ENCODE measurements at places on chromosomes 2 and 18.
A peak's percentile ranks its signal among the peaks of the same experiment; 100 is the strongest.

DNA sequence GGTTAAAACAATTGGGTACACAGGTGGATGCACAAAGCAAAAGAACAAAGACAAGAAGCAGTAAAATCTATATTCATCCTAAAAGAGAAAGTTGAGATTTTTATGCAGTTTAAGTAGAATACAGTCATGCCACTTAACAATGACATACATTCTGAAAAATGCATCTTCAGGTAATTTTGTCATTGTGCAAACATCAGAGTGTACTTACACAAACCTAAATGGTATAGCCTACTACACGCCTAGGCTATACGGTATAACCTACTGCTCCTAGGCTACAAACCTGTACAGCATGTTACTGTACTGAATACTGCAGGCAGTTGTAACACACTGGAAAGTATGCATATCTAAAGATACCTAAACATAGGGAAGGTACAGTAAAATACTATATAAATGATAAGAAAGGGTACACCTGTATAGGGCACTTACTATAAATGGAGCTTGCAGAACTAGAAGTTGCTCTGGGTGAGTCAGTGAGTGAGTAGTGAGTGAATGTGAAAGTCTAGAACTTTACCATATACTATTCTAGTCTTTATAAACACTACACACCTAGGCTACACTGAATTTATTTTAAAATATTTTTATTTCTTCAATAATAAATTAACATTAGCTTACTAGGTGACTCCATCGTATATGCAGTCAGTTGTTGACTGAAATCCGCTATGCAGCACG, 132.9 kb downstream of the BARD1 start:
- ATAC-seq = no peak

DNA sequence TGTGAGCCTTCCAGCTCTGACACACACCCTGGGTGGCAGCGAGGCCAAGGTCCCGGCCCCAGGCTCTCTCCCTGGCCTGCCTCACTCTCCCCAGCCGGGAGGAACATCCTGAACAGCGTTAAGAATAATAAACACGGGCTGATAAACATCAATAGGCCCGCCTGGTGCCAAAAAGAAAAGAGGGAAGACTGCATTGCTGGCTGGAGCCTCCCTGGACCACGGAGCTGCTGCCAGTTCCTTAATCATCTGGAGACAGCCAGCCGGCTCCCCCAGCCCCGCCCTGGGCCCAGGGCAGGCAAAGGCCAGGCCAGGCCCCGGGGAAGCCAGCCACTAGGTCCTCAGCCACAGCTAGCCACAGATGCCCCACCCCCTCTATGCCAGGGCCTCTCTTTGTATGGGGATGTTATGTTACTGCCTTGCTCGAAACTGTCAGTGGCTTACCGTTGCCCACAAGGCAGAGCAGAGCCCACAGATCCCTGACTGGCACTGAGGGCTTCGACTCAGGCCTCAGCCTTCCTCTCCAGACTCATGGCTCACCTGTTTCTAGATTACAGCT, 293.7 kb downstream of the DYSF start:
- ATAC-seq = peak; percentile 73

DNA sequence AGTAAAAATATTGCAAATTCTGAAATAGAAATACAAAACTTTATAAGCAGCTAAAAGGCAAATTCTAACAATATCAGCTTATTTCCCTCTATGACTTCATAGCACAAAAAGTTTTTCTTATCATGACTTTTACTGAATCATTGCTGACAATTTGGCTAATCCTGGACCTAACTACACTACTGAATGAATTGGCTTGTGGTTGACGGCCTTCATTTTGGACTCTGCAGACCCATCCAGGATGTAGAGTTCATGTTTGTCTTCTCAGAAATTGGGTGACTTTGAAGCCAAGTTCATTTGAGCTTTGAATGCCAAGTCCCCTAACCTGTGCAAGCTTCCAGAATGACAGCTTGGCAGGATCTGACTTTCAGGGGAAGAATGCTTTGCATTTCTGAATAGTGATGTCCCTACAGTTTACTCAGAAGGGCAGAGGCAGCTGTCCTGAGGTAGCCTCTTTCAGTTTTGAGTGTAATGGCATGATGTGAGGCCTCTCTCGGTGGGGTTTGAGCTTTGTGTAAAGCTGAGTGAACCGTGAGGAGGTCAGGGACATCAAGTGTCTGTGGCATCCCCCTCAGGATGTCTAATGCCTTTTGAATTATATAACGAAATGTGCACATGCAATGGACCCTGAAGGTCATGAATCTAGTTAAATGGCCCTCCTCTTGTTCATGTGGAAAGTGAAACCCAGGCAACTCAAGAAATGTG, 48.0 kb downstream of the EFEMP1 start:
- ATAC-seq = no peak

DNA sequence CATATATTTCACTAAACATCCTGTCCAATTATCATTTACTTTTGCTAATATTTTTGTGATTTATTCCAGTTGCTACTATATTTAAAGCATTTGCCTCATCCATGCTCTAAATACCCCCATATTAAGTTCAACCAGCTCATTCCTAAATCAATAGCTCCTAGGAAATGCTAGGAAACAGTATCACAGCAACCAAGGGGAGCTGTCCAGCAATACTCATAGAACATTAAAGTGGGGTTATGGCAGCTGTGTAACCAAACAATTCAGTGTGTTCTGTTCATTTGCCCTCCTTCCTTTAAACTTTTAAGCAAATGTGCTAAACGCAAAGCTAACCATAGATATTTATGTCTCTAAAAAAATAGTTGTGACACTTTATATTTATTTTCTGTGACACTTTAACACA, 41.1 kb downstream of the ACVR1C start:
- ATAC-seq = no peak

- no peak for ATAC-seq
Observed at GRCh38 chr18:74389991-74390390, 67.1 kb downstream of the DIPK1C start.

DNA sequence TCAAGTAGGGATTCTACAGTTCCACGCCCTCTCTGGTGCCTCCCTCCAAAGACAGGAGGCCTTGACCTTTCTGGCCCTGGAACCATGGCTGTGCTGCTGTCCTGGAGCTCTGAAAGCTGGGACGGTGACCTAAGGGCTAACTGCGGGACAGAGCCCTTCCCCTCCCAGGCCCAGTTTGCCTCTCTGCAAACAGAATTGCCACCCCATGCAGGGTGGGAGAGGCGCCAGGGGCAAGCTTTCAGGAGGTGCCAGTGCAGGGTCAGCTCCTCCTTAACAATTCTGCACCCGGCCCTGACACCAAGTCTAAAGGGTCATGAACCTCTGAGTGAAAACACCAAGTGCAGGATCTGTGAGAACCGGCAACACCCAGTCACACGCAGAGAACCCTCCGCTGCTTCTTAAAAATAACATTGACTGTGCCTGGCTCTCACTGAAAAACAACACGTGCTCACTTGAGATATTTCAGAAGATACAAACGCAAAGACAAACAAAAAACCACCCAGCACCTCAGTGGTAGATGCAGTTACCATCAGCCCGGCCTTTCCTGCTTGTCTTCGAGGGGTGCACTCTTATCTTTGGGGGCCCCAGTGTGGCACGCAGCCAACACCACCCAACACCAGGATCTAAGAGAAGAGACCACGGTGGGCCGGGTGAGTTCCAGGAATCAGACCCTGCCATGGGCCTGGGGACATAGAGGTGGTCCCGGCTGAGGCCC, 1.1 kb upstream of the SNED1 start:
- ATAC-seq = peak; percentile 19

DNA sequence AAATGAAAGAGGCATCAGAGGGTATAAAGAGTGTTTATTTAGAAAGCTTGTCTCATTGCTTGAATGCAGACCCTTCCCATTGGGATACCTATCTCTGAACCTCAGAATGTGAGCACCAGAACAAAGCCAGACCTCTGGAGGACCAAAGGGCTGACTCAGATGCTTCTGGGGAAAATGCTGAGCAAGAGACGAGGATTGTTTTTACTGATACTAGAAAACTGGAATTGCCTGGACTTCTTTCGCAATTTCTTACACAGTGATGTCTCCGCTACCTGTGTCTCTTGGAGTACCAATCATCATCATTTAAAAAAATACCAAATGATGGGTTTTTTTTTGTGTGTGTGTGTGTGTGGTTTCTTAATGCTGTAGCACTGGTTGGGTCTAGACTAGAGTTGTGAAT, 55.6 kb upstream of the CCDC85A start:
- ATAC-seq = no peak

DNA sequence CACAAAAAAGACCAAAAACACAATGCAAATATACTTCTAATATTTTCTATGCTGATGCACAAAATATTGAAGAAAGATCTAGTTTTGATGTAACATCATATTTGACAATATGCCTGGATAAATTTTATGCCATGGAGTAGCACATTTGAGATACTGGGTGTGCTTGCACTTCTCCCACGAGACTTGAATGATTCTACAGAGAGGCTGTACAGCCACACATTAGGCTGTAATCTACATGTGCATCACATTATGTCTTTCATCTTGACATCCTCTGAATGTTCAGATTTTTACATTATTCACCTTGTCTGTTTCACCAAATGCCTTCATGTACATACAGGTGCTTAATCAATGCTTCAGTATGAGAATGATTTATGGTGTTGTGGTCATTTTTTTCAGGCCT, 756.4 kb upstream of the CDH7 start:
- ATAC-seq = no peak

DNA sequence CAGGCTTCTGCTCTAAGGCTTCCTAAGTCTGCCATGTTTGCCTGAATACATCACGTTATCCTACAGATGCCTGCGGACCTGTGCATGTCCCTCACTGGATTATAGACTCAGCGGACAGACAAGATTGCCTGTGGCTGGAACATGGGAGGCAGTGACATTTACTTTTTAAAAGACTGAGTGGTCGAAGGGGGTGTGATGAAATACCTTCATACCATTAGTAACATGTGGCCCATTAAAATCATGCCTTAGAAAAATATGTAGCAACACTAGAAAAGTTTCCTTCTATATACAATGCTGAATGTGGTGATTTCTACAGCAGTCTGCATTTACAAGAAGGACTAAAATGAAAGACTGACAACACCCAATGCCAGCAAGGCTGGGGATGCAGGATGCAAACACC, 154.4 kb downstream of the ASB1 start:
- no peak for ATAC-seq

GRCh38 chr18:29250259-29250658, 1073.3 kb upstream of the CDH2 start:
- ATAC-seq = no peak

GRCh38 chr2:85490861-85491755, 47.9 kb upstream of the MAT2A start:
- no peak for ATAC-seq

GRCh38 chr2:135124924-135125886, 73.1 kb downstream of the RAB3GAP1 start:
- no peak for ATAC-seq

- no peak for ATAC-seq
Observed at GRCh38 chr18:65016631-65017371, 734.0 kb upstream of the CDH7 start.

- ATAC-seq = no peak
Observed at GRCh38 chr2:57417007-57417406, 629.6 kb upstream of the VRK2 start.

- ATAC-seq = no peak
Observed at GRCh38 chr18:58256316-58257080, 212.5 kb downstream of the NEDD4L start.

- ATAC-seq = no peak
Observed at GRCh38 chr18:48875314-48875941, 75.3 kb downstream of the SMAD7 start.

DNA sequence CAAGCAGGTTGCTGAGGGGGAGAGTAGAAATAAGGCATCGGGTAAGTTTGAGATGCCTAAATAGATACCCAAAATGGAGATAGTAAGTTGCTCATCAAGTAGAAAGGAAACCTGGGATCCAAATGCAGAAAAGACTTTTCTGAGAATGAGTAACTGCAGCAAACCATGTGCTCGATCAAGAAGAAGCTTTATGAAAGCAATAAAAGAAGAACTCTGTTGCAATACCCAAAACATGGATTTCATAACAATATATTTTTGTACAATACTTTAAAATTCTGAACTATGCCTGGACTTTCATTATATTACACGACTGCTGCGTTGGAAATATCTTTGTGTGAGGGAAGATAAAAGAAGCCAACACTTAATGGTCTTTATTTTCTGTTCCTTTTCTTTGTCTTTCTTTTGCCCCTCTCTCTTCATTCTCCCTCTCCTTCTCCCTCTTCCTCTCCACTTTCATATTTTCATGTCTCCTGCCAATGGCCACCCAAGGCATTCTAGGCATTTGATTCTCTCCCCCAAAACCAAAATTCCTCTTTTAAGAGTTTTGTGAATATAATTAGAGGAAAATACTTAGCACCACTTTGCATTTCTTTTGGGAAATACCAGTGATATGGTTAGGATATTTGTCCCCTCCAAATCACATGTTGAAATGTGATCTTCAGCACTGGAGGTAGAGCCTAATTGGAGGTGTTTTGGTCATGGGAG, 257.6 kb downstream of the MREG start:
- no peak for ATAC-seq

- no peak for ATAC-seq
Observed at GRCh38 chr2:63678551-63678950, 89.8 kb downstream of the MDH1 start.

Data from gastroesophageal sphincter (tissue), 4 donors.